ENCODE measurements at places on chromosomes 13 and 19.

DNA sequence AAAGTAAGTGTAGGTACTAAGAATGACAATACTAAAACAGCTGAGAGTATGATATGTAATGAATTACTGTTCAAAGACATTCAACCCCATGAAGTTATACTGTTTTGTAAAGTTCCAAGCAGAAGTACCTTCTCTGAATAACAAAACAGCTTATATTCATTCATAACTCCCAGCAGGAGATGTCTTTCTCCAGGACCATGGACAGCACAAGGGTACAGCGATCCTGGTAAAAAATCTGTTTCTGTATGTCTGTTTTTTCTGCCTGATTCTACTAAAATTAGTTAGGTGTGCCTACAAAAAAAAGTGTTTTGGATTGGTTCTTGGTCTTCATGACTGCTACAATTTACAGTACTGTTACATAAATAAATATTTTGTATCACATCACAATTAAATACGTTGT, 172.5 kb upstream of the SLITRK5 start:
- no peak for DNase-seq

DNA sequence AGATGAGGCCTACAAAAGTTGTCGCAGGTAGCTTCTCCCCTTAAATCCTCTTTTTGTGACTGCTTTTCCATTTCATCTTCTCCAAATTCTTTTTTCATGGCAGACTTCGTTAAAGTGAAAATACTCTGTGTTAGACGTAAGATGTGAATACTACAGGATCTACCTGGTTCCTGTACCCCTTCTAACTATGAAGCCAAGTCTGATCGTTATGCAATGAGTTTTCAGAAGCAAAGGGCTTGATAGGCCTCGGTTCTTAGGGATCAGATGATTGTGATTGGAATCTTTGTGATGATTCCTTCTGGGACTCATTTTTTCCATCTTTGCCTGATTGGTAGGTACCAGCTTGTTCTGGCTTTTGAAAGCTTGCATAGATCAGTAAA, 86.9 kb downstream of the PCCA start:
- no peak for DNase-seq

GRCh38 chr13:89199138-89199537, 1528.0 kb downstream of the SLITRK5 start:
- no peak for DNase-seq

GRCh38 chr13:96020155-96020575, 33.0 kb downstream of the UGGT2 start:
- peak; percentile 33 for DNase-seq
